ENCODE measurements at places on chromosomes 2 and 18.
A peak's percentile ranks its signal among the peaks of the same experiment; 100 is the strongest.

- peak; percentile 74 for DNase-seq
These were observed 18.0 kb downstream of the MBP start for GRCh38 chr18:77114415-77115191.

DNA sequence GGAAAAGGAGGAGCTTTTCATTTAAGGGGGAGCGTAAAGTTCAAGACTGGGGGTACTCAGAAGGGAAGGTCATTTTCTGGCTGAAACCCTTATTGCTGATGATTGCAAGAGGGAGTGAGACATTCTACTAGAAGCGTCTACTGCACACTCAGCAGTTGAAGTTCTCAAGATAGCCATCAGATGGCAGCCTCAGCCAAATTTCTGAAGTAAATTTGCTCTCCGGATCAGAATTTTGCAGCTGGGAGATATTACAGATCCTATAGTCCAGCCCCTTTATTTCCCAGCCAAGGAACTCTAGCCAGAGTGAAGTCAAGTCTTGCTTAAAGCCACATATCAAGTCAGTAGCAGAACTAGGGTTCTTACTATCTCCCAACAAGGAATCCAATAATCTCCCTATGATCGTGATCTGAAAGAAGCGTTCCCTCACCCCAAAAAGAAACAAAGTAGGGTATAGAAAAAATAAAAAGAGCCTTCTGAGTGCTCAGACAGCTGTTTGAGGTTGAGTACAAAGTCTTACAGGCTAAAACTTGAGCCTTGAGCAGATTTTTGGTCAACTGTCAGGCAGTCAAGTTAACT is 24.0 kb downstream of the RAX start:
- peak; percentile 89 for DNase-seq

GRCh38 chr2:32008805-32009515 is 1.8 kb downstream of the MEMO1 start:
- DNase-seq: peak; percentile 19

DNA sequence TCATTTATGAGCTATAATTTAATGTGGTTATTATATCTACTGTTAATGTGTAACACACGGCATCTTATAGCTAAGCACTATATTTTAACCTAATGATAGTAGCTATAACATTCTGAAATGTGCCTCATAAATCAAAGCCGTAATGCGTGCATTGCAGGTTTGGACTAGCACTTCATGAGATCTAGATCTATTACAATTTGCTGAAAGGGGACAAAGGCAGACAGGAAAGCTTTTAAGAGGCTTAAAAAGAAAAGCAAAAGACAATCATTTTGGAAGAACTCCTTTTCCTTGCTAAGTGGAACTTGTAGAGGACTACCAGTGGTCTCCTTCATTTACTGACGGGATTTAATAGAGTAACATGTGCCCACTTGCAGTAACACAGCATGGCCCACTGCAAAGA is 213.1 kb downstream of the NBAS start:
- no peak for DNase-seq

- no peak for DNase-seq
These were observed 346.3 kb downstream of the LRATD1 start for GRCh38 chr2:14978845-14979244.
